Fibroblast of mammary gland (primary cell): ENCODE measurements at places on chromosomes 12 and 14.

DNA sequence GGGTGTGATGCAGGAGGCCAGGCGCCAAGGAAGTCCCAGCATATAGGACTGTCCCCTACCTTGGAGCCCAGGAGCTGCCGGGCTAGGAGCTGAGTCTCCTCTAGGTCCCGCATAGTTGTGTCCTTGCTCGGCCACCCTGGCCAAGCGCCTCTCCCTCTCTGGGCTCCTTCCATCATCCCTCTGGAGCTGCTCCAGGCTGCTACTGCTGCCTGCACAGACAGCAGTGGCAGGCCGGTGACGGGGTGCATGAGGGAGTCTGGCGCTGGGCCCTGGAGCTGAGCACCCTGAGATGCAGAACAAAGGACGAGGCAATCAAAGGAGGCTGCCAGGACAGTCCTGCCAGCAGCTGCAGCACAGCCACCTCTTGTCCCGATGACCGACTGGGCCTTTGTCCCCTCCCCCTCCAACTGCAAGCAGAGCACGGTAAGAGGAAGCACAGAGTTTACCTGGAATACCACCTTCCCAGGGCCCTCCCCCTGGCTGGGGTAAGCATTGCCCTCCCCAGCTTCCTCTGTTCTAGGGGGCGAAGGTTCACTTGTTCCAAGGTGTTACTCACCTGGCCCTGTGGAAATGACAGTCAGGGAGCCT is 10.4 kb downstream of the DTX1 start:
- DNase-seq: no peak

GRCh38 chr12:116879509-116880212 is 1.6 kb downstream of the HRK start:
- DNase-seq: no peak

DNA sequence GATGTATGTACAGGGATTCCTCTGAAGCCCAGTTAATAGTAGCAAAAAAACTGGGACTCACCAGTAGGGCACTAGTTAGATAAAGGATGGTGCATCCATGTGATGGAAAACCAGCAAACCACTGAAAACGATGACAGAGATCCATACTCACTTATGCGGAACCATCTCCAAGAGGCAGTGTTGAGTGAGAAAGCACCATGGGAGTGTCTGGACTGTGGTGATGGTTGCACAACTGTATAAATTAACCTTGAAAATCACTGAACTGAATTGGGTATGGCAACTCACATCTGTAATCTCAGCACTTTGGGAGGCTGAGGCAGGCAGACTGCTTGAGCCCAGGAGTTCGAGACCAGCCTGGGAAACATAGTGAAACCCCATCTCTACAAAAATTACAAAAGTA is 53.6 kb upstream of the ZFP36L1 start:
- no peak for DNase-seq

DNA sequence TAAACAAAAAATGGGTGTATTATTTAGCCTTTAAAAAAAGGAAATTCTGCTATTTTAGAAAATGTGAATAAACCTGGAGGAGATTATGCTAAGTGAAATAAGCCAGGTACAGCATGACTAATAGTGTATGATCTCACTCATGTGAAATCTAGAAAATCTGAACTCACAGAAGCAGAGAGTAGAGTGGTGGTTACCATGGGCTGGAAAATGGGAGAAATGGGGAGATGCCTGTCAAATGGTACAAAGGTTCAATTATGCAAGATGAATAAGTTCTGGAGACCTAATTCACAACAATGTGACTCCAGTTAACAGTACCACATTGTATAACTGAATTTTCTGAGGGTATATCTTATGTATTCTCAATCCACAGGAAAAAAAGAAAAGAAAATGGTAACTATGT is 17.4 kb upstream of the LEMD3 start:
- no peak for DNase-seq

- DNase-seq: peak; percentile 67
Observed at GRCh38 chr12:31629756-31630732, 29.4 kb upstream of the ETFBKMT start.

- no peak for DNase-seq
Observed at GRCh38 chr12:47166365-47166764, 86.6 kb upstream of the AMIGO2 start.

- DNase-seq: no peak
Observed at GRCh38 chr12:111995782-111996480, 17.0 kb downstream of the TMEM116 start.

DNA sequence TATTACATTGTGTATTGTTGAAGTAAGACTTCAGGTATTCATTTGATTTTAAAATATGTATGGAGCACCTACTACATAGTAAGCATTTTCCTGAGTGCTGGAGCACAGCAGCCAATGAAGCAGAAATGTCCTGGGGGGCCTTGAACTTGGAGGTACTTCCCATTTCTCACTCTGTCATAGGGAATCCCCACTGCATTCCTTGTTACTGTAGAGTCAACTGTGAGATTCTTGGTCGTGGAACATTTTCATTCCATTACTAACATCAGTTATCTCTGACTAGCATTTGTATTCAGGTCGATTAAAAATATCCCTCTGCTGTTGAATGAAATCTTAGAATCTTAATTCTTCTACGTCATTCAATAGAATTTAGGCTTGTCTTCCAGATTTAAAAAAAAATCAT is 66.7 kb downstream of the PDE3A start:
- DNase-seq: peak; percentile 18

- peak; percentile 25 for DNase-seq
Observed at GRCh38 chr12:11059784-11060183, 2.3 kb downstream of the TAS2R46 start.

- DNase-seq: peak; percentile 11
Observed at GRCh38 chr12:13817131-13817530, 164.3 kb downstream of the GRIN2B start.

- no peak for DNase-seq
Observed at GRCh38 chr12:84644908-84645307, 267.7 kb downstream of the SLC6A15 start.

- no peak for DNase-seq
Observed at GRCh38 chr12:5480218-5480937, 48.5 kb downstream of the NTF3 start.

DNA sequence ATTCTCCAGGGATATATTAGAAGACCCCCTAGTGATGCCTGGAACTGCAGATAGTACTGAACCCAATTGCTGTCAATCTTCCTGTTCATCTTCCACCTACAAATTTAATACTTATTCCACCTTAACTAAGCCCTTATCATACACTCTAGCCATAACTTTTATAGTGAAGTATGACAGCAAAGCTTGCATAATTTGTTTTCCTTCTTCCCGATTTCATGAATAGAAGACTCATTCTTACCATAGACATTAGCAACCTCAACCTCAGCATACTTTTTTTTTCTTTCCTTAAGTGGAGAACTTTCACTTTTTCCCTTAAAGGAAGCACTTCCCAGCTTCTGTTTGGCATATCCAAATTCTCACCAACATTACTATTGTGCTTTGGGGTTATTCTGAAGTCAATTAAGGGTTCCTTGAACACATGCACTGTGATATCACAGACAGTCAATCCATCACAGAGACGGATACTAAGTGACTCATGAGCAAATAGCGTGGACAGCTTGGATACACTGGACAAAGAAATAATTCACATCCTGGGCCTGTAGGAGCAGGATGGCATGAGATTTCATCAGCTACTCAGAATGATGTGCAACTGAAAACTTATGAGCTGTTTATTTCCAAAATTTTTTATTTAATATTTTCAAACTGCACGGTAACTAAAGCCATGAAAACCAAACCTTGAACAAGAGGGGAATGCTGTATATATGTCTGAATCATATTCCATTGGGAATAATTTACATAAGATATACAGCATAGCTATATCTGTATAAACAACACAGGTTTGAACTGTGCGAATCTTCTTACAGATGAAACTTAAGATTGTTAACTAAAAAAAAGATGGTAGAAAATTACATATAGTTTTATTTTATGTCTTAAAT is 63.9 kb downstream of the SYT1 start:
- peak; percentile 77 for DNase-seq

DNA sequence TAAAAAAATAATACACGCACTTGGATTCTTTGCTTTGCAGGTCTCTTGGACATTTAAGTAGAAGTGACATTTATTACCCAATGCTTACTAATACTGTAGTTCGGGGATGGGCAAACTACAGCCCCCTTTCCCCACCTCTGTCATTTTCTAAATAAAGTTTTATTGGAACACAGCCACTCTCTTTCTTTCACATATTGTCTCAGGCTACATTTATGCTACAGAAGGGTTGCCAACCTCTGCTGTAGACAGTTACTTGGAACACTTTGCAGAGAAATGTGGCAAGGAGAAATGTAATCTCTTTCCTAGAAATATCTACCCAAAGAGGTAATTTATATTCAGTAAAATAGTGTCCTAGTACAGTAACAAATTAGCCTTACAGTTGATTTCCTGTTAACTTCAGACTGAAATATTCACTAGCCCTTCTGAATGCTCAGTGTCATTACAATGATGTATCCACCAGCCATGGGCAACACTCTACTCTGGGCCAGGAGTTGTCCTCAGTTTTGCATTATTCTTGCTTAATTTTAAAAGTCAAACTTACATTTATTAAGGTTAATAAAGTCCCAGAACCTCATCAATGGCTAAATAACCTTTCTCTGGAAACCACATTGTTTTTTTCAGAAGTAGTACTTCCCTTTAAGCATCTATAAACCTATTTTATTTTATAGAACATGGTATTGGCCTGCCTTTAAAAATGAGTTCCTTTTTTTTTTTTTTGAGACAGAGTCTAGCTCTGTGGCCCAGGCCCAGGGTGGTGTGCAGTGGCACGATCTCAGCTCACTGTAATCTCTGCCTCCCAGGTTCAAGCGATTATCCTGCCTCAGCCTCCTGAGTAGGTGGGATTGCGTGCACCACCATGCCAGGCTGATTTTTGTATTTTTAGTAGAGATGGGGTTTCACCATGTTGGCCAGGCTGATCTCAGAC is 269.6 kb upstream of the AMIGO2 start:
- DNase-seq: no peak

GRCh38 chr14:52922059-52922458 is 28.8 kb downstream of the FERMT2 start:
- DNase-seq: no peak

DNA sequence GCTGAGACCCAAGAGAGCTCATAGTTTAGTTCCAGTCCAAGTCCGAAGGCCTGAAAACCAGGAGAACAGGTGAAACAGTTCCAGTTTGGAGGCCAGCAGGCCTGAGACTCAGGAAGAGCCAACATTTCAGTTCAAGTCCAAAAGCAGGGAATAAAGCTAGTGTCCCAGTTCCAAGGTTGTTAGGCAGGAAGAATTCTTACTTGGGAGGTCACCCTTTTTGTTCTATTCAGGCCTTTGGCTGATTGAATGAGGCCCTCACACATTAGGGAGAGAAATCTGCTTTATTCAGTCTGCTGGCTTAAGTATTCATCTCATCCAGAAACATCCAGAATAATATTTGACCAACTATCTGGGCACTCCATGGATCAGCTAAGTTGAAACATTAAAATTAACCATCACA is 294.6 kb downstream of the PCNX1 start:
- no peak for DNase-seq

- DNase-seq: no peak
Observed at GRCh38 chr12:98743362-98743953, 98.4 kb downstream of the APAF1 start.

- DNase-seq: no peak
Observed at GRCh38 chr12:77160931-77161330, 95.6 kb upstream of the E2F7 start.

GRCh38 chr12:15208140-15208539 is 13.1 kb downstream of the RERG start:
- DNase-seq: peak; percentile 58

DNA sequence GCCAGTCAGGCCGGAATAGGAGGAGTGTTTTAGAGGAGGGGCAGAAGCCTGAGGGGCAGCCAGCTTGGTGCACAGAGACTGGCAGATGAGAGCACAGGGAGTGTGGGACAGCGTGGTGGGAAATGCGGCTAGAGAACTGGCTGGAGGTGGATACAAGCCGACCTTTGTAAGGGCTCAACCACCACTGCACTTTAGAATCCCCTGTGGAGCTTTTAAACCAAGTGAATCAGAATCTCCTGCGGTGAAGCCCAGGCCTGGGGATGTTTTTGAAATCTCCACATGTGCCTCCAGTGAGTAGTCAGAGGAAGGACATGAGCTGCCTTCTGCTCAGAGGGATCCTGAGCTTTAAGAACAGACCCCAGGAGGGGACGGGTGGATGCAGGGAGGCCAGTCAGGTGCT is 10.9 kb upstream of the PCED1B start:
- DNase-seq: peak; percentile 84

DNA sequence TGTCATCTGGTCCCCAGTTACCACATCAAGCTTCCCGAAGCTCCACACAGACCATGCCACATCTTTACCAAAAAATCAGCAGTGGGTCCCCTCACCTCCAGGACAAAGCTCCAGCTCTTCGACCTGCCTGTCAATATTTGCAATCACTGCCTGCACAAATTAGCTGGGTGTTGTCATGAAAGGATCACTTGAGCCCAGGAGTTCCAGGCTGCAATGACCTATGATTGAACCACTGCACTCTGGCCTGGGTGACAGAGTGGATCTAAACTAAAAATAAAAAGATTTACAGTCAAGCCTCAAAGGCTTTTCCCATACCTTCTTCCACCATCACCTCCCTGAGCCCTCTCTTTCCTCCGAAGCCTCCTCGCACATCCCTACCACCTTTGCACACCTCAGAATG is 7.2 kb downstream of the CD4 start:
- no peak for DNase-seq

GRCh38 chr14:63565448-63565847 is 22.3 kb upstream of the PPP2R5E start:
- no peak for DNase-seq

GRCh38 chr14:36817071-36817930 is 155.6 kb downstream of the PAX9 start:
- DNase-seq: no peak

DNA sequence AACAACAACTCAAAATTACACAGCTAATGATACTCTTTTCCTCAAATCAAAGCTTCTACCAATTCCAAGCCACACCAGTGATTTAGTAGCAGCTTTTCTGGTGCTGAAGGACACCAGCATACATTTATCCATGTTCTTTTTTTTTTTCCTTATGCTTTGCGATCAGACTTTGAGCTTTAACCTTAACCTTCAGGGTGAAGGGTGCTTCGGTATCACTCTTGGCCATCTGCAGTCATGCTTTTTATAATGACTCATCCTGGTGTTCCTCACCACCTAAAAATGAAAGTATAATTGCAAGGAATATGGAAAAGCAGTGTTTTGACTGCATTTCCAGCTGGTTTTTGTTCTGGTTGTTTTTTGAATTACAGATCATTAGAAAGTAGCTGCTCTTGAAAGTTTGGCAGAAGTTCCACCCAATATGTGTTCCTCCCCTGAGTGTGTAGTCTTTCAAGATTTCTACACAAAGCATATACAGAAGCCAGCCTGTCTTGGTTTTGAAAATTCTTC is 1.3 kb upstream of the SLC41A2 start:
- peak; percentile 70 for DNase-seq

- no peak for DNase-seq
Observed at GRCh38 chr12:46186088-46186487, 82.8 kb downstream of the SLC38A1 start.
